ENCODE measurements at places on chromosomes 1 and 21.
A peak's percentile ranks its signal among the peaks of the same experiment; 100 is the strongest.

GRCh38 chr21:40714536-40714935 lies 132.4 kb downstream of the DSCAM start:
- DNase-seq: no peak

- DNase-seq: no peak
Observed at GRCh38 chr21:29194342-29194741, 63.9 kb downstream of the MAP3K7CL start.

- DNase-seq: no peak
Observed at GRCh38 chr1:3706651-3707297, 45.5 kb upstream of the CCDC27 start.

DNA sequence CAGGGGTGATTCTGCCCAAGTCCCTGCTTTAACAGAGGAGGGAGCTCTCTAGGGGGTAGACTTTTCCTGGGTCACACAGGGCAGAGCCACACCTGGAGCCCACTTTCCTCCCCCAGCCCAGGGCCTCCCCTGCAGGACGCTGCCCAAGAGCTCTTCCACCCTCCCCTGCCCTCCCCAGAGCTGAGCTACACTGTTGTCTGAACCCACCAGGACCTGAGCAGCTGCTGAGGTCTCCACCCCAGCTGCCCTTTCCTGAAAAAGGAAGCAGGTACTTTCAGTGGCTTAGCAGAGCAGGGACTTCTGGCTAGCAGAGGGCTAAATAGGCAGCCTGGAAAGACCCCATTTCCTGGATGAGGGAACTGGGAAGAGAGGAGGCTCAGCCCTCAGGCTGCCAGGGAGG lies 169.3 kb upstream of the ETV3 start:
- no peak for DNase-seq

- no peak for DNase-seq
Observed at GRCh38 chr21:45440736-45441350, 35.9 kb downstream of the COL18A1 start.

- DNase-seq: no peak
Observed at GRCh38 chr1:227372726-227373130, 54.4 kb upstream of the CDC42BPA start.

DNA sequence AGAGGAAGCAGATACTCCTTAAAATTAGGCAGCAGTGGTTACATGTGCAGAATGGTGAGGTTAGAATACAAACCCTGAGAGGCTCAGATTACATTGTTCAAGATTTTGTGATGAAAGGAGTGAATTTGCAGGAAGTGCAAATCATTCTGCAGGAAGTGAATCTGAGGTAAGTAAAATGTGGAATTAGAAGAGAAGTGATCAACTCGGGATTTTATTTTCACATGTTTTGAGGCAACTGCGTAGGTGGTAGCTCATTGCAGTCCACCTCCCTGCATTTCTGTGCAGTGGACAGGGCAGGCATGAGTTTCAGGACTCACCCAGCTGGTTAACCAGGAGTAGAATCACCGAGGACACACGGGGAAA lies 2.1 kb upstream of the PLA2G2C start:
- DNase-seq: no peak

DNA sequence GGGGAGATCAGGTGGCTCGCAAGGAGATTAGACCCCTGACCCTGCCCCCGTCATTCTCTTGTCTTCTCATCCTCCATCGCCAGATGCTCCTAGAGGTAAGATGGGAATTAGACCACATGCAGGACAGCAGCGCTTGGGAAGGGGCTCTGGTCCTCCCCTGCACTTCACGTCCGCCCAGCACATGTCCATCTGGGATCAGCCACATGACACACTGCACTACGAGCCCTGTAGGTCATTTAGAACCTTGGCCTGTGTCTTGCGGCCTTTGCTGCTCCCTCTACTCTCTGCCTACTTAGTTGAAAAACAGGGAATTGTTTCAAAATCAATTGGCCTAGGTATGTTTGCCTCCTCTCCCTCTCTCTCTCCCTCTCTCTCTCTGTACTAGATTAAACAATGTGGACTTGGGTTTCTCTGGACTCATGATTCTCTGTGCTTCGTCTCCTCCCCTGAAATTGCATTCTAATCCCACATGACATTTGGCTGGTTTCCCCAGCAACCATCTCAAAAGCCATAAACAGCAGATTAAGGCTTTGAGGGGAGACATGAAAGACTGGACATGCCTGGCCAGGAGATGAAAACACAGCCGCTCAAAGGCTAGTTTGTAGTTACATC lies 3.8 kb upstream of the NCMAP start:
- no peak for DNase-seq

GRCh38 chr1:89311757-89312156 lies 39.1 kb upstream of the GBP5 start:
- peak; percentile 18 for DNase-seq

- DNase-seq: no peak
Observed at GRCh38 chr21:39336457-39337008, 12.4 kb downstream of the HMGN1 start.

- DNase-seq: peak; percentile 13
Observed at GRCh38 chr21:42262831-42263231, 43.9 kb downstream of the ABCG1 start.

- peak; percentile 16 for DNase-seq
Observed at GRCh38 chr1:110524311-110525248, 5.6 kb upstream of the KCNA10 start.

- no peak for DNase-seq
Observed at GRCh38 chr1:34779962-34780361, 1.1 kb upstream of the GJB3 start.

DNA sequence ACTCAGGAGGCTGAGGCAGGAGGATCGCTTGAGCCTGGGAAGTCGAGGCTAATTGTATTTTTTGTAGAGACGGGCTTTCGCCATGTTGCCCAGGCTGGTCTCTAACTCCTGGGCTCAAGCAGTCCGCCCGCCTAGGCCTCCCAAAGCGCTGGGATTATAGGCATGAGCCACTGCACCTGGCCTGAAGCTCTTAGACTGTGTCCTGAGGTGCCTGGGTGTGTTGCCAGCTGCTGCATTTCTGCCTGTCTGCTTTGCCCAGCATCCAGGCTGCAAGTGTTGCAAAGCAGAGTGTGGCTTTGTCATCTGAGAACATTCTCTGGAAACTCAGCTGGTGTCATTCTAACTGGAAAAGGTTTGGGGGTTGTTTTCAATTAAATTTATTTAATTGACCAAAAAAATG lies 105.0 kb downstream of the HUNK start:
- DNase-seq: no peak

- no peak for DNase-seq
Observed at GRCh38 chr1:60488847-60489246, 415.3 kb upstream of the C1orf87 start.

- no peak for DNase-seq
Observed at GRCh38 chr1:109895720-109896504, 14.7 kb upstream of the CSF1 start.

GRCh38 chr1:7117399-7118281 lies 332.4 kb downstream of the CAMTA1 start:
- peak; percentile 87 for DNase-seq

DNA sequence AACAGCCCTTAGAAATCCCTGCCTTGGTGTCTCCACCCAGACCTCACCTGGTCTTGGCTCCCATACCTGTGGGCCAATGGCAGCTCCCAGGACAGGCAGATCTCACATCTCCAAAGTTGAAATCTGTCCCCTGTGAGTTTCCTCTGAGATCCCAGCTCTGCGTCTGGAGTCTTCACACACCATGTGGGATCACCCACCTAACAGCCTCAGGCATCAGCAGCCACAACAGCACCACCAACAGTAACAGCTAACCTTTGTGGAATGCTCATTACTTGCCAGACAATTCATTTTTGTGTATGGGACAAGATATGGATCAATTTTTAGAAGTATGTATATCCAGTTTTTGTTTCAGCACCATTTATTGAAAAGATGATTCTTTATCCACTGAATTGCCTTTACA lies 523.2 kb downstream of the MATN1 start:
- DNase-seq: no peak

GRCh38 chr21:14308234-14308633 lies 74.7 kb downstream of the HSPA13 start:
- DNase-seq: no peak

DNA sequence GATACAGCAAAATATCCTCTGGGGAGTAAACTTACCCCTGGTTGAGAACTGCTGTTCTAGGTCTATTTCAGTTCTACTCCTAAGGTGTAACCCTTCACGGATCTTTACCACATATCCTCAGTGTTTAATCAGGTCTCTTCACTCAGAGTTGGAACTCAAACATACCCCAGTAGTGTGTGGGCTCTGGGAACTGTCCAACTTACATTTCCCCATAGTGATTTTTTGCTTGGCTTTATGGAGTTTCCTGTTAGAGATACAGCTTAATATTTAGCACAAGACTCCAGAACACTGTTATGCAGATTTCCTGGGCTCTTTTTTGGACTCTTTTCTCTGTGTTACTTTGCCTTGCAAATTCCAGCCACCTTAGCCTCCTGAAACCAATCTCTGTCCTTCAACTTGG lies 26.7 kb upstream of the LIN9 start:
- no peak for DNase-seq

GRCh38 chr1:218967254-218967653 lies 206.4 kb upstream of the LYPLAL1 start:
- no peak for DNase-seq

GRCh38 chr1:233012021-233012420 lies 61.6 kb downstream of the NTPCR start:
- DNase-seq: no peak

DNA sequence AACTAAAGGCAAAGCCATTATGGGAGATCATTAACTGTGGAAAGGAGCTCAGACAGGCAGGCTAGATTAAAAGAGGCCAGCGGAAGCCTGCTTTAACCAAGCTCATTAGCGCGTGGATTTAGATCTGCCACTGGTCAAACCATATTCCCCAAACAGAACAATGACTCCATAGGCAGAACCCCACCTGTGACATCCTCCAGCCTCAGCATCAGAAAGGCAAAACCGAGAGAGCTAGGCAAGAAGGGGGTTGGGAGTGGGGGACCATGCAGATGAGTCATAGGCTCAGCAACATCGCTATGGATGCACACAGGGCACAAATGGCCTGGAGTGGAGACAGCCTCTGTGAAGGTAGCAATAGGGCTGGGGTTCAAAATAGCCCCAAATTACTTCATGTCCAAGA lies 20.6 kb downstream of the MKNK1 start:
- no peak for DNase-seq

- DNase-seq: no peak
Observed at GRCh38 chr1:212630158-212630900, 21.8 kb downstream of the ATF3 start.

GRCh38 chr1:100443811-100444571 lies 91.7 kb downstream of the CDC14A start:
- DNase-seq: peak; percentile 83

DNA sequence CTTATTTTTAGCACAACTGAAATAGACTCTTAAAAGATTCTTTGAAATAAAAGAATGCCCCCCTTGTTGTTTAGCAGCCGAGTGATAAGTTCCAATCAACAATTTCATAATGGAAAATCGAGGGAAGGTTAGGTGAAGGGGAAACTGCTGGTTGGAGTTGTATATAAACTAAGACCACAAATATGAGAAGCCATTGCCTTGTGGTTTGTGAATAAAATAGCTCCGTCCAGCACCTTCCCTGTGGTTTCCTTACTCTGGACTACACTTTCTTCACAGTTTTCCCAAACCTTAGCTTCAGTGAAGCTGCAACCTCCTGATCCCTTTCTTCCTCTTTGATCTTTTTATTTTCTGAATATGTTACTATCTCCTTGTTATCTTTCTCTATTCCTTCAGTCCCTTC lies 6.7 kb upstream of the RAB3GAP2 start:
- no peak for DNase-seq

DNA sequence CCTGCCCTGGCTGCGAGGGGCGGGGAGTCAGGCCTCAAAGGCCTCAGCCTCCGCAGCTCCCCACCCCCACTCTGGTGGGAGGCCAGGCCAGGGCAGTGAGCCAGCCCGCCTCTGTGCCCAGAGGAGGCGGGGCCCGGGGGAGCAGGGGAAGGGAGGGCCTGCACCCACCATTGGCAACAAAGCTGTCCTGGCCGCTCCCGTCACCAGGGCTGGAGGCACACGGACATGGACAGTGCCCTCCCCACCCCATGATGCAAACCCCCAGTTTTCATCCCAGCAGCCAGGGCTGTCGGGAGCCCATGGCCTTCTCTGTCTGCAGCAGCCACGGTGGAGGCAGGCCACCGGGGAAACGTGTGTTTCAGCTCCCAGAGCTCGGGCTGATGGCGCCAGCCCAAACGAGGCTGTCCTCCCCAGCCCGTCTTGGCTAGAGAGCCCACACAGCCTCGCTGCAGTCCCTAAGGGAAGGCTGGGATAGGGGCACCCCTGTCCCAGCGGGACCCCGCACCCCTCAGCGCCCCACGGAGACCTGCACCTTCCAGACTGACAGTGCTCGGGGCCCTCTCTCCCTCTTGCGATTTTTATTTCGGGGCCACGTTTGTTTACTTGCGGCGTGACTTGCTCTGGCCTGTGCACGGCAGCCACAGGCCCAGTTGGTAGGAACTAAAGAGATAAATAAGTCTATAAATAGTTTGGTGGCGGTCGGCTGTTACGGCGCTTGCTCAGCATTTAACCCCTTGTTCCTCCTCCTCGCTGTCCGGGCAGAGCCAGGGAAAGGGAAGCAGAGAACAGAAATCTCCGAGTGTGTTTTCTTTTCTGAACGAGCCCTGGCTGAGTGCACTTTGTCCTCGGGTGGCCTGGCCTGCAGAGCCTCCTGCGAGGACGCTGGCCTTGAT lies 101.8 kb downstream of the PRDM16 start:
- no peak for DNase-seq

GRCh38 chr1:22239378-22239777 lies 96.5 kb upstream of the WNT4 start:
- DNase-seq: no peak

- no peak for DNase-seq
Observed at GRCh38 chr1:27148591-27148990, 6.3 kb downstream of the SLC9A1 start.

DNA sequence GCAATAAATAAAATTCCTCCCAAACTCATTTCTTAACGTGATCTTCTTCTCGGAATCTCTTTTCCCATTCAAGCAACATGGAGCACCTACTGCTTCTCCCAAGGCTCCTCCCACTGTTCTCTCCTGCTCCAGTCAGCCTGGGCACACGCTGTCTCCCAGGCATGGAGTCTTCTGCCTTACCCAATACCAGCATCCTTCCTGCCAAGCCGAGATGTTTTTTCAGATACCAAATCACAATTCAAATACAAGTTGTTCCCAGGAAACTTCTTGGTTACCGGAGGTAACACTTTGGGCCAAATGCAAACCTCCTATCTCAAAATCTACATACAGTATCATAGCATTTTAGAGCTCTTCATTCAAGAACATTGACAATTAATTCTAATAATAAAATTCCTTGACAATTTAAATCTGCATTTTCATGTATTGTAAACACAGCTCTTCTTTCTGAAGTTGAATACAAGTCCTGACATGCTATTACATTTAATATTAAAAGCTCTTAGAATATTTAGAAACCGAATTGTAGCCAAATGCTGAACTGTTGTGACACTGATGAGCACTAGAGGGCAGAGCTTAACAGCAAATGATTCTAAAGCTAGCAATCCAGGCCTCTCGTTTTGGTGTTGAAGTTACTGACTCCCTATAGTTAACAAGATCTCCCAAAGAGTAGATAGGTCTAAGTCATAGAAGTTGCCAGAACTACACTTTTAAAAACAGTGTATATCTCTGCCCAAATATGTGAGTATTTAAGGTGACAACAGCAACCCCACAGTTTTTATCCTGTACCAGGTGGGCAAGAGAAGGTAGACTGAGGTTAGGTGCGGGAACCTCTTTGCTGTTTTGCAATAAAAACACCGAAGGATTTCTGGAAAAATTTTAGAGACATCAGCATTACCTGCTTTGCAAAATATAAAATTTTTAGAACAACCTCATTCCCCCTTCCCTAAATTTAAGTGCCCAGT lies 52.3 kb downstream of the BCAR3 start:
- DNase-seq: peak; percentile 71

All from kidney glomerular epithelial cell (primary cell).